ENCODE measurements at places on chromosomes 1 and 21.

- DNase-seq, result peak; percentile 61
These were observed 74.6 kb downstream of the DMRTA2 start for GRCh38 chr1:50348449-50349241.

DNA sequence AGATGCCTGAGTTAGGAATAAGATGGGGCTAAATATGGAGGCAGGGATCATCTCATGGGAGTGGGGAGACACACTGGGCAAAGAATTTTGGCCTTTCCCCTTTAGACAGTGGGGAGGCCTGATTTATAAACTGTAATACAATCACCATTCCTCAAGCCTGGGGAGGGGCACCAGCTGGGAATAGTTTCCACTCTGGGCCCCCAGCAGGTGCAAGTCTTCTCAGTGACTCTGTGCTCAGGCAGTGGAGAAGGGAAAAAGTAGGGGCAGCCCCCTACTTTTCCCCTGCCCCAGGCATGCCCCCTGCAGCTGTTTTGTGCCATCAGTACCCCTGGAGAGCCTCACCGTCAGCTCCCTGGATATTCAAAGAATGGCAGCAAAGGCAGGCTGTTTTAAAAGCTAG is 19.1 kb downstream of the COA7 start:
- DNase-seq, result no peak

GRCh38 chr1:87129606-87130005 is 199.1 kb upstream of the LMO4 start:
- DNase-seq, result no peak

- peak; percentile 87 for DNase-seq
These were observed 14.8 kb downstream of the MGST3 start for GRCh38 chr1:165645654-165646366.

DNA sequence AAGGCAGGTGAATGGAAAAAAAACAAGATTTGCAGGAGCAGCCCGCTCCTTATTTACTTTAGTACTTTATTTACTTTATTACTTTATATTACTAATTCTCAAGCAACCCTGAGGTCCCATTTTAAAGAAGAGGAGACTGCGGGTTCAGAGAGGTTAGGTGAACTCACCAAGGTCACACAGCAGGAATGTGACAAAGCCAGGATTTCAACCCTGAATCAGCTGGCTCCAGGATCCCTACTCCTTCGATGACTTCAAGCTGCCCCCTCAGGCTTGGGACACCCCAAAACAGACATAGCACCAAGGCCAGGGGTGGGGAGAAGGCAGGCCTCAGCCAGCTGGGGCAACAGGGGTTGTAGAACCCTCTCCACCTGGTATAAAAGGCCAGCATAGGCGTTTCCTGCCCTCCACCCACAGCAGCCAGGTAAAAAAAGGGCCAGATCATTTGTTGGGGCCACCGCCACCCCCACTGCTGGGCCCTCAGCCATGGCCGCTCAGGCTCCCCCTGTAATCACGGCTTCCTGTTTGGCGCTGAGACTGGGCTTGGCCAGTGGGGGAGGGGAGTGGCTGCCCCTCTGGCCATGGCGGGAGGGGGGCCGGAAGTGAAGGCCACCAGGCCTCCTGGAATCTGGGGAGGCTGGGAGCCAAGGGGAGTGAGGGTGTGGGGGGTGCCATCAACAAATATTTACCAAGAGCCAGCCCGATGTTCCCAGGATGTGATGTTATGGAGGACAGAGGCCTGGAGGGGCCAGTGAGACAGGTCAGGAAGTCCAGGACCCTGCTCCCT is 6.6 kb downstream of the SDC3 start:
- no peak for DNase-seq

GRCh38 chr1:203744075-203744972 is 20.7 kb upstream of the LAX1 start:
- no peak for DNase-seq

DNA sequence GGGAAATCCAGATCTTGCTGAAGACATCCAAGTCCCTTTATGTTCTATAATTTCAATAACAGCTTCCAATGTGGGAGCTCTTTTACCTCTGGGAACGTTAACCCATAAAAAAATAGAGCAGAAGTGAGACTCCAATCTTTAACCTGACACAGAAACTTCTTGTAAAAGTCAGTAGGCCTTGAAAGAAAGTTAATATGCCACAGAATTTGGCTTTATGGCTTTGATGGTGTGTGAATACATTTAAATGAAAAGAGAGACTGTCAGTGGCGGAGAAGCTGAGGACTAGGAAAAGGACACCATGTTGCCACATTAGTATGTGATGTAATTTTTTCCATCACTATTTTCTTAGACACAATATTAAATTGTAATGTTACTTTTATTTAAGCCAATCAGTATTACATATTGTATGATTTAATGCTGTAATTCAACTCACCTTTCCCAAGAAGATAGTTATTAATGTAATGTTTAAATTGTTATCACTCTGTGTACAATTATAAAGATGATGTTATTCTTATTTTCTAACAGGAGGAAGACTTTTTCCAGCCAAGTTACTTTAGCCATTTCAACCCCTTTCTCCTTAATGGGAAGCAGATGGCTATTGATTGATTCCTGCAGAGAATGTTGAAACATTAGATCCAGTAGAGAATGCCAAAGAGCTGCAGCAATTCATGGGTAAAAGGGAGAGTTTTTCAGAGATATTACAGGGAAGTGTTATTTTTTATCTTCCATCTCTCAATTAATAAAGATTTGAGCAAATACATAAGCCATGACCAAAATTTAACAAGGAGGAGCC is 17.5 kb upstream of the CLDN8 start:
- DNase-seq, result no peak

DNA sequence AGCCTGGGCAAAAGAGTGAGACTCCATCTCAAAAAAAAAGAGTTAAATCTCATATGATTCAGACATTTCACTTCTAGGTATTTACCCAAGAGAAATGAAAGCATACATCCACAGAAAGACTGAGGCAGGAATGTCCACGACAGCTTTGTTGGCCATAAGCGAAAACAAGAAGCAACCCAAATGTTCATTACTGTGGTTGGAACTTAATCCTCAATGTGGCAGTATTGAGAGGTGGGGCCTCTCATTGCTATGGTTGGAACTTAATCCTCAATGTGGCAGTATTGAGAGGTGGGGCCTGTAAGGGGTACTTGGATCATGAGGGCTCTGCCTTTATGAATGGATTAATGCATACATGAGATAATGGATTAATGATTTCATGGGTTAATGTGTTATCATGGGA is 15.2 kb downstream of the C21orf58 start:
- no peak for DNase-seq

Data from SW480 (cell line).